ENCODE measurements at places on chromosomes 16 and 17.

- no peak for DNase-seq
Observed at GRCh38 chr16:83160287-83161020, 533.7 kb downstream of the CDH13 start.

DNA sequence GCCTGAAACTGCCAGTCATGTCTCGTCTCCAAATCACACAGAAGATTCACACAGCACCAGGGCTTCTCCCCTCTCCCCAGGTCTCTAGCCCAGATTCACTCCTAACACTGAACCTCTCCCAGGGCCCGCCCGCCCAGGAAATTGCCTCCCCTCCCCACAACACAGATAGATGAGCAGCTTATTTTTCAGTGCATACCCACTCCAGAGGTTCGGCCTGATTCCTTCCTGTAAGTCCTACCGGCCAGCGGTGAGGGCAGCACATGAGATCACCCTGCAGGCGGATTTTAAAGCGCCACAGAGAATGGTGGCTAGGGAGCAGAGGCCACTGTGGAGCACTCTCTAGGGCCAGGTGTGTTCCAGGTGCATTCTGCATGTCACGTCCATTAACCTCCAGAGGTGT lies 301.8 kb downstream of the IRF8 start:
- DNase-seq = no peak

DNA sequence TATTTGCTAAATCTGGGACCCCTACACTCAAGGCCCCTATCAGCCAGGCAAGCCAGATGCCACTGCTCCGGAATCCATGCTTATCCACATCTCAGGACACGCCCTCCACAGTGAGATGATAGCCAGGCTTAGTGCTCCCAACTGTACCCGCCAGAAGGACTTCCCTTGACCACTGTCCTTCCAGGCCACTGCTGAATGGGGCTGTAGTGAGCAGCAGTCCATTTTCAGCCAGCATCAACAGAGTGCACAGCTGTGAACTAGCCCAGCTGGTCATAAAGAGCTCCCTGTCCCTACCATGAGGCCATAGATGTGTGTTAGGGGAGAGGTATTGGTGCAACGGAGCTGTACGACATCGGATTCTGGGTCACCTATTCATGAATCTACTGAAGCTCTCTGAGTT lies 13.0 kb upstream of the MED9 start:
- no peak for DNase-seq

DNA sequence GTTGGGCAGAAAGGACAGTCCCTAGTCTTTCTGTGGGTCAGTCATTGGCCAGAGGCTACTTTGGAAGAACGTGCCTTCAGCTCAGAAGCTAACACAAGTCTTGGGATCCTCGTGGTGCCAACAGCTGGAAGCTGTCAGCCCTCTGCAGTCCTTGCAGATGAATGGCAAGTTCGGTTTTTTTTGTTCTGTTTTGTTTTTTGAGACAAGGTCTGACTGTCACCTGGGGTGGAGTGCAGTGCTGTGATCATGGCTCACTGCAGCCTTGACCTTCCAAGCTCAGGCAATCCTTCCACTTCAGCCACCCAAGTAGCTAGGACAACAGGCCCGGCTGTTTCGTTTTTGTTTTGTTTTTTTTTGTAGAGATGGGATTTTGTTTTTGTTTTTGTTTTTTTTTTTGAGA lies 149.4 kb downstream of the SPECC1 start:
- DNase-seq = no peak

GRCh38 chr17:70912716-70913485 lies 743.6 kb downstream of the KCNJ2 start:
- DNase-seq = no peak

DNA sequence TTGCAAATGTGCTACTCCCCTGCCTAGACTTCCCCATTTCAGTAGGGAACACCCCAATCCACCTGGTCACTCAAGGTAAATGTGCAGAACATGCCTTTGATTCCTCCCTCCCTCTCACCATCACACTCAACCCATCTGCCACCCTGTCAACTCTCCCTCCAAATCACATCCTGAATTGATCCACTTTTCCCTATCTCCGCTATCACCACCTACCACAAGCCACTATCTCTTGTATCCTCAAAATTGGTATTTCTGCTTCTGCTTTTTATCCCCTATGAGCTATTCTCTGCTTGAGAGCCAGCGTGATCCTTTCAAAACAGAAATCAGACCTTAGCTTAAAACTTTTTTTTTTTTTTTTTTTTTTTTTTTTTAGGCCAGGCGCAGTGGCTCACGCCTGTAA lies 5.4 kb upstream of the NOL11 start:
- no peak for DNase-seq

DNA sequence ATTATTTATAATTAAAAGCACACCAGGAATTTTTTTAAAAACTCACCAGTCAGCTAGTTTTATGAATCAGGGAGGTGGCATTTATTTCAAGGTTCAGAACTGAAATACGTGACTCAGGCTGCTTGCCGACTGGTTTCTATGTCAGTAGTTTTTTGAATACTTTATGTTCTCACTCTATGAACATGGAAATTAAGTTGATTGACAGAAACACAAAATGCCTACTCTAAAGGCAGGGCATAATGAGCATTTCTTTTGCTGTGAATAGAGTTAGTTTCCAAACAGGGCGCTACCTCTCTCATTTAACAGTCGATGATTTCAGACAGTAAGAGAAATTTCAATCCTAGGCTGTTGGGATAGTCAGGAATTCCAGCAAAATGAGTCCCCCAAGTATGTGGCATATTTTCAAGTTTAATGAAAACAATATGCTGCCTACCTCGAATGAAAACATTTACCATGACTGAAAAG lies 6.7 kb downstream of the HS3ST3B1 start:
- DNase-seq = peak; percentile 93

DNA sequence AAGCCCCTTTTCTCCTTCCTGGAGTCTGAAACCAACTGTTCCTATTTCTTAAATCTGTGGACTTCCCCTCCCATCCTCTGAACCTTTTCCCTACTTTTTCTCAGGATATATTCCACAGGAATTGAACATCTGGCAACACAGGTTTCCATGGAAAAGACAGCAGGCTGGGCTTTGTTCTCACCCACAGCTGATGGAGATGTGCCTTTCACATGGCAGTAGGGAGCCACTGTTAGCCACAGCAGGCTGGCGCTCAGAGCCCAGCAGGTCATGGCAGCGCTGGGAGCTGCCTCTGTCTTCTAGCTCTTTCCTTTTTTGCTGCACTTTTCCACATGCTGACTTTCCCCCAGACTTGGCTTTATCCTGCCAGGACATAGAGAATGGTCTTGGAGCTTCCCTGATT lies 116.4 kb upstream of the NLRP1 start:
- DNase-seq = no peak

DNA sequence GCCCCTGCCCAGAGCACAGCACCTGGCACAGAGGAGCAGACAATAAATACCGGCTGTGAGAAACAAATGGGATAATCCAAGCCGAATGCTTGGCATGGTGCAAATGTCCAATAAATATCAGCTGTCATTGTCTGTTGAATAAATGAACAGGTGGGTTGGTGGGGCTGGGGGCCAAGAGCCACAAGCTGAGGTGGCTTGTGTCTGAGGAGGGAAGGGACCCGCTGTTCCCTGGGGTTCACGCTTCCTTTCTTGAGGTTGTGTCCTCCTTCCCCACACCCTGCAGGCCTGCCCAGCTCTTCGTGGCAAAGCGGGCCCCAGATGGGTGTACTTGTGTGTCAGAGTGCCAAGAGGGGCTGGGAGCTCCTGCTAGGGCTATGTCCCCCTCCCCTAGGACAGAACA lies 38.6 kb downstream of the ARHGAP27 start:
- DNase-seq = no peak

- DNase-seq = no peak
Observed at GRCh38 chr17:15413101-15413771, 54.2 kb downstream of the CDRT4 start.

DNA sequence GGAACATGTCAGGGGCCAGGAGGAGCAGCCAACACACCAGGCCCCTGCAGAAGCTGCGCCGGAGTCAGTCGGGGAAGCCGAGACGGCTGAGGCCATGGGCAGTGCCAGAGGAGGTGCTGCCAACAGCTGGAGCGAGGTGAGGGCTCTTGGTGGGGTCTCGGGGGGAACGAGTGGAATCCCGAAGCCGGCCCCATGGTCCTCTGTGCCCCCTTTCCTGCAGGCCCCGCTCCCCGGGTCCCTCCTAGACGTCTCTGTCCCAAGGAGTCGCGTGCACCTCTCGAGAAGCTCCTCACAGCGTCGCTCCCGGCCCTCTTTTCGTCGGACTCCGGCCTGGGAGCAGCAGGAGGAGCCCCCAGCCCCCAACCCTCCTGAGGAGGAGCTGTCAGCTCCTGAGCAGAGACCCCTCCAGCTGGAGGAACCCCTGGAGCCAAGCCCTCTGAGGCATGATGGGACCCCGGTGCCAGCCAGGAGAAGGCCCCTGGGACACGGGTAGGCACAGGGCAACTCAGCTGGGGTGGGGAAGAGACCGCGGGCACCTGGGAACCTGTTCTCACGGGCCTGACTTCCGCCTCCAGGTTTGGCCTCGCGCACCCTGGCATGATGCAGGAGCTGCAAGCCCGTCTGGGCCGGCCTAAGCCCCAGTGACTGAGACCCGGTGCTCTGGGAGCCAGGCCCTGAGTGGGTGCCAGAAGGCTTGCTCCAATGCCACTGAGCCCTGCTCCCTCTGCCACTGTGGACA lies 3.6 kb downstream of the APOBR start:
- DNase-seq = no peak

- peak; percentile 93 for DNase-seq
Observed at GRCh38 chr17:7241783-7242716, at the start of gene GABARAP. TSS of gene GABARAP (minus strand) at chr17:7242449. CDS start at chr17:7242330, 119 bp downstream.

GRCh38 chr16:85228970-85229430 lies 116.7 kb upstream of the CIBAR2 start:
- no peak for DNase-seq

All from fibroblast of skin of right biceps (primary cell).